ENCODE measurements at places on chromosomes 7 and 10.

DNA sequence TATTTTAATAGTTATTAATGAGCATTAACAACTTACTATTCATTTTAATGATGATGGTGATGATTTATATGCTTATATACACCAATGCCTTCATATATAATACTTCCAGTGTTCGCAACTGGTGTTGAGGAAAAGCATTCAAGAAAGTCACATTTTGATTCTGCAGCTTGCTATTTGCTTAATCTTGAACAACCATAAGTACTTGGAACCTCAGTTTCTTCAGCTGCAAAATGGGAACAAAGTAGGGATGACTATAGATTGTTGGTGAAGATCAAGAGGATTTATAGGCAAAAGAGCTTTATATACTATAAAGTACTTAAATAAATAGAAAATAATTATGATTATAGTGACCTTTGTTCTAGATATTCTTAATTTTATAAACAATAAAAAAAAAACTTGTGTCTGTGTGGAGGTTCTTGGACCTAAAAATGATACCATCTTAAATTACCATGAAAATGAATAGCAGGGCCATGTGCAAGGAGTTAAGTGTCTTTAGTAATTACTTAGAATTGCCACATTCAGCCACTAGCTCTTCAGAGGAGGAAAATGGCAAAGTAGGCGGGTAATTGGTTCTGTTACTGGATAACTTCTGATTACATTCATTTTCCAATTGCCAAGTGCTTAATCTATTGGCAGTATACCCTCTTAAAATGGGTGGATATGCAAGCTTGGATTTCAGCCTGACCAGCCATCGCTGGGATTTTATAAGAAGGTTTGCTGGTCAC lies 4.5 kb downstream of the ARID5B start:
- DNase-seq: no peak

DNA sequence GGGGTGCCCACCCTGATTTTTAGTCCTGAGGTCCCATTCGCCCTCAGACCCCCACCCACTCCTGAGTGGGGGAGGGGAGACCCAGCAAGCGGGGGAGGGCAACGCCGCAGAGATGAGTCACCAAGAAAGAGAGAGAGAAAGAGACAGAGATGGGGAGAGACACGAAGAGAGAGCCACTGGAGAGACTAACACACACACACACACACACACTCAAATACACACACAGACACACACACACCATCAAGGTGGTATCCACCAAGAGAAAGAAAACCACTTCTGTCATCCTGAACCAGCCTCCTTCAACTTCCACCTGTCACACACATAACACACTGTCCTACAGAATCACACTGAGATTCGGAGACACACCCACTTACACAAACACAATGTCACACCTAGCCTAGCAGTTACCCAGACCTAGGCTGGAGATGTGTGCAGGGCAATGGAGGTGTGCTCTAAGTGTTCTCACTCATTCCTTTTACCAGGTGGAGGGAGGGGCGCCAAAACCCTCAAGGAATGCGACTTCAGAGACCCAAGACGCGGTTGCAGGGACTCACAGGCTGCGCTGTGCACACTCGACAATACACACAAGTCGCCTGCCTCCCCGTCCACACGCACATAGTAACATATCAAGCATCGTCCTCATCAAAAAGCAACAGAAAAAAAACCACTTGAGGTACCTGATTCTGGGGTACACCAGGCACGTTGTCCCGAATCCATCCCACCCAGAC lies 3.9 kb upstream of the VGF start:
- DNase-seq: no peak

- DNase-seq: no peak
These were observed 61.3 kb upstream of the EN2 start for GRCh38 chr7:155396661-155397060.

DNA sequence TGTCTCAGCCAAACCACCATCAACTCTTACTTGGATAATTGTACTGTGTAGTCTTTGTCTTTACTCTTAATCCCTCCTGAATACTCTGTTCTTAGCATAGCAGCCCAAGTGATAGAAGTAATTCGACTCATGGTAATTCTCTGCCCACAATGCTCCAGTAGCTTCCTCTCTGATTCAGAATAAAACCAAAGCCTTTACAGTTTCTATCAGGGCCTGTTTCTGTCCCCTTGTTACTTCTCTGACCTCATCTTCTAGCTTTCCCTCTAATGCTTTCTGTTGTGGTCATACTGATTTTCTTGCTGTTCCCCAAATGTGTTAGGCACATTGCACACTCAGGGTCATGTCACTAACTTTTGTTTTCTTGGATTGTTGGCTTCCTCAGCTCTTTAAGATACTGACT lies 8.0 kb downstream of the ZNF518A start:
- DNase-seq: no peak

- no peak for DNase-seq
These were observed 31.8 kb upstream of the BMPER start for GRCh38 chr7:33873518-33873917.

- no peak for DNase-seq
These were observed 116.6 kb upstream of the WDR11 start for GRCh38 chr10:120734483-120735078.

- DNase-seq: no peak
These were observed 67.7 kb downstream of the GPAM start for GRCh38 chr10:112115781-112116385.

GRCh38 chr10:14325325-14325955 lies 5.3 kb downstream of the FRMD4A start:
- no peak for DNase-seq

GRCh38 chr7:46137725-46138124 lies 216.7 kb upstream of the IGFBP3 start:
- DNase-seq: no peak

- DNase-seq: no peak
These were observed 712 bp downstream of the ITPRIP start for GRCh38 chr10:104337521-104337984.

- peak; percentile 48 for DNase-seq
These were observed 175.1 kb downstream of the NEURL1 start for GRCh38 chr10:103668351-103669242.

DNA sequence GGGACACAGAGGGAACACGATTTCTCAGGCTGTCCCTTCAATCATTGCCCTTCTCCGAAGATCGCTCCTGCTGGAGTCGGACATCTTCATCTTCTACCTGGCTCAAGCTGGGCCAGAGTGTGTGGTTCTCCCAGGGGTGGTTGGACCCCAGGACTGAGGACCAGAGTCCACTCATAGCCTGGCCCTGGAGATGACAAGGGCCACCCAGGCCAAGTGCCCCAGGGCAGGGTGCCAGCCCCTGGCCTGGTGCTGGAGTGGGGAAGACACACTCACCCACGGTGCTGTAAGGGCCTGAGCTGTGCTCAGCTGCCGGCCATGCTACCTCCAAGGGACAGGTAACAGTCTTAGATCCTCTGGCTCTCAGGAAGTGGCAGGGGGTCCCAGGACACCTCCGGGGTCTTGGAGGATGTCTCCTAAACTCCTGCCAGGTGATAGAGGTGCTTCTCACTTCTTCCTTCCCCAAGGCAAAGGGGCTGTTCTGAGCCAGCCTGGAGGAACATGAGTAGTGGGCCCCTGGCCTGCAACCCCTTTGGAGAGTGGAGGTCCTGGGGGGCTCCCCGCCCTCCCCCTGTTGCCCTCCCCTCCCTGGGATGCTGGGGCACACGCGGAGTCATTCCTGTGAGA lies 23.3 kb downstream of the TBATA start:
- no peak for DNase-seq

DNA sequence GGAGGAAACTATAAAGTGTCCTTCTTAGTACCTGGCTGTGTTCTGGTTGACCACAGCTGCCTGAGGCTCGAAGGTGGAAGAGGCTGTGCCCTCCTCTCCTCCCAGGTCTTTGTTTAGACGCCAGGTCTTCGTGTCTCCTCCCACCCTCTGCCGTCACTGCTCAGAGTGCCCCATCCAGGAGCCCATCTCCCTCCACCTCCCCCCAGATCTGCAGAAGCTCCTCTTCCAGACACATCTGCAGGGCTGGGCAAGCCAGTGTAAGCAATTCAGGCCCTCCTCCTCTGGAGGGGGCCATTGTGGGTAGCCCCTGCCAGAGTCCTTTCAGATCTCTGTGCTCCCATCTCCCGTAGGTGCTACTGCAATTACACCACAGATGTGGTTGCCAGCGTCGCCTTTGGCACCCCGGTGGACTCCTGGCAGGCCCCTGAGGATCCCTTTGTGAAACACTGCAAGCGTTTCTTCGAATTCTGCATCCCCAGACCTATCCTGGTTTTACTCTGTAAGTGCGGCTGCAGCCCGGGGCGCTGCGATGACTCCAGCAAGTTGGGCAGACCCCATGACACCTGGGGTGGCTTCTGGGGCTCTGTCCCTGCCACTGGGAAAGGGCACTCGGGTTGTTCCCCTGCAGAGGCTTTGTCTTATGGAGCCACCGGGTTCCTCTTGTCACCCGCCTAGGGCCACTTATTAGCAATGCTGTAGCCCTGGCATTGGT lies 107.5 kb downstream of the PARP12 start:
- no peak for DNase-seq

GRCh38 chr7:48089046-48090003 lies at the start of gene UPP1:
TSS of gene UPP1 (plus strand) at chr7:48089265. CDS start at chr7:48094784, 5,519 bp downstream.
- no peak for DNase-seq

DNA sequence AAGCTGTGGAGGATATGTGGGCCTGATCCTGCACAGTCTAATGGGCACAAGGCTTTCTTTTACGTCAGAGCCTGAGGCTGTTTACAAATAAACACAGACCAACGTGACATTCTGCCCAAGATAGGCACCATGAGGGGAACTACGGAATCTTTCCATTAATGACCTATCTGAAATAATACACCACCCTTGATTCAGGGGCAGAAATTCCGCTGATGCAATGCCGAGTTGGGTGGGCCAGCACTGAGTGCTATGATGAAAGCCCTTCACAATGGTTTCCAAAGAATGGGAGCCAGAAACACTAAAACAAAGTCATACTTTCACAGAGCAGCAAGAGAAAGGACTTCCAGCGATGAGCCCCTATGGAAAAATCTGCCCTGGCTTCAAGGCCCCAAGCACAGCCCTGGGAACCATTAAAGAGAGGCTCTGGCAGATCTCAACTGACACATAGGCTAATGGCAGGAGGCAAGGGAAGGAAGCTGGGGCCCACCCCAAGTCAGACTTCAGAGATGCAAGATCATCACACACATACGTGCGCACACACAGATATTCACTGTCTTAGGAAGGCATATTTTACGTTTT lies 72.2 kb upstream of the DLX6 start:
- DNase-seq: no peak

- no peak for DNase-seq
These were observed 874.6 kb downstream of the LRMDA start for GRCh38 chr10:76305930-76306615.

DNA sequence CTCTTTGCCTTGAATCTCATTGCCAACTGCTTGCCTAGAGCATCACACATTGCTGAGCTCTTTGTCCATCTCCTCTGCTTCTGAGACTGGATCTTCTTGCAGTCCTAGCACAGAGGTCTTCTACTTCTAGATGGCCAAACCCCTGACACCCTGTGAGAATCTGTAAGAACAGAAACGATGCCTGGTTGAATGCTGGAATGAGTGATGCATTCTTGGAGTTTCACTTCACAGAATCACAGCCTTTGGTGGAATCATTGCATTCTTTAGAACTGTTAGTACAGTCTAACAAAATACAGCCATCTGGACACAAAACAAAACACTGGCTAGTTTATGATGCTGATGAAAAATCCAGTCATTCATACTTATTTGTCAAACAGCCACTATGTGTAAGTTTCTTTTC lies 141.7 kb upstream of the ITGB1 start:
- no peak for DNase-seq

DNA sequence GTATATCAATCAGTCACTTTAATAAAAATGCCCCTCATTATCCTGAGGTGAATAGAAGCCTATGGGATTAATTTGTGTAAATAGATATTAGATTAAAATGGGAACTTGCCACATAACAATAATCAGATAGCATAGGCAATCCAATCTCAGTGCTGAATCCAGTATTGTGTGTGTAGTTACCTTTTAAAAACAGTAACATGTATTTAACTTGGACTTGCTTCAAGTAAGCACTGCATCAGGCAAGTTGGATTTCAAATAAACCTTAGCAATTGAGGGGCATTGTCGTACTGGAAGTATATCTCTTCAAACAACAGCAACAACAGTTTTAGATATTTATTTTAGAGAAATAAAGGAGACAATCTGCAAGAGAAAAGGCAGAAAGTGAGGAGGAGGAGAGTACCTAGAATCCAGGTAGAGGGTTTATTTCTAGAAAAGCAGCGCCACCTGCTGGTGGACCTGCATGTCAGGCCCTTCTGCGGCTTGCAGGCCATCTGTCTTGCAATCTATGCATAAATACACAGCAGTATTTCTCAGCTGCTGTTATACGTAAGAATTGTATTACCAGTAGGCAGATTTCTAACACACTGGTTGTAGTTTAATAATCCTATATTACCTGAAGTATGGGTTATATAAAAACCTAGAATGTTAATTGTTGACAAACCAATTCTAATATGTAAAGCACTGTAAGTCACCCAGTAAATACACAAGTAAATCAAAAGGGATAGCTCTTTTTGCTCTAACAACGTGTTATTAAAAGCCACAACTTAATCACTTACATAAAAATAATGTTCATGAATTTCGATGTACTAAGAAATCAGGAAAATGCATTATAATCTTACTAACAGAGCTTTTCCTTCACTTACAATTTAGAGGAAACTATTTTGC lies 652.8 kb downstream of the KCNMA1 start:
- peak; percentile 57 for DNase-seq

- DNase-seq: no peak
These were observed 735.2 kb upstream of the ANKRD30A start for GRCh38 chr10:36390221-36390620.

DNA sequence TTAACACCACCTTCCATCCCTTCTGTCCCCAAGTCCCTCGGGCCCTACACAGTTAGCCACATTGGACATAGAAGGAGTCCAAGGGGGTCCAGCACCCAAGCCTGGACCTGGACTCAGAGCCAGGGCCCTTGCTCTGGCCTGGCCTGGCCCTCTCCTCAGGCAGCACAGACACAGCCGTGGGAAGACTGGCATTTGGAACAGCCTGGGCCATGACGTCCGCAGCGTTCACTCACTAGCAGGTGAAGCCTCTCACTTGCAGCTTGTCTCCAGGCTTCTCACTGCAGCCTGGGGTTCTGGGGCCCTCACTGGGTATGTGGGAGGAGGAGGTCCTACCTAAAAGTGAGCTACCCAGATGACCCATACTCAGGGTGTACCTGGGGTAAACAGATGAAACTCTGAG lies 33.7 kb upstream of the AQP1 start:
- DNase-seq: no peak

GRCh38 chr7:133776266-133776665 lies 350.9 kb upstream of the LRGUK start:
- DNase-seq: no peak

GRCh38 chr7:64947252-64948000 lies 43.4 kb downstream of the ZNF117 start:
- no peak for DNase-seq

DNA sequence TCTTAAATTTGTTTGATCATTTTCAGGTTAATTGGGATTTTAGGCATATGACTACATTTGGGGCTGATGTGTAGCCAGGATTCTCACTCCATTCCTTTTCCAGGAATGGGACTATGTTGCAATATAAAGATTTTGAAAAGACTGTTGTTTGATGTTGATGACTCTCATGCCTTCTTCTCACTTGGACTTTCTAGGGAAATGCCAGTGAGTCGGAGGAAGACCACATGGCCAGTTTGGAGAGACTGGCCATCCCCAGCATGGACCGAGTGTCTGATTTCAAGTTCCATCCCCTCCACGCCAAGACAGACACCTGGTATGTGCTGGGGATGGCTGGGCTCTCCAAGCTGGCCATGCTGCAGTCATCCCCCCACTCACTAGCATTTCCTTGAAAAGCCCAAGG lies 5.5 kb downstream of the IGFBP3 start:
- no peak for DNase-seq

Measured in mucosa of gallbladder (tissue), 1 donor.